ENCODE measurements at places on chromosomes 7 and 10. TPM values are rescaled to one million over a fixed set of nuclear protein-coding genes. Genes with fewer than 3 reads are reported as not detected.

Gene OPN4
- not detected for total RNA-seq

Gene LRRD1
- not detected for total RNA-seq

Gene ITPRIP
- 30.6 TPM for total RNA-seq

Gene AQP1
- 0.35 TPM for total RNA-seq

Gene VSTM4
- total RNA-seq: not detected

Gene CREB3L2
- 33.6 TPM for total RNA-seq

Gene SPDYE5
- not detected for total RNA-seq

Gene FFAR4
- not detected for total RNA-seq

Gene STOX1
- not detected for total RNA-seq

Gene NKX1-2
- not detected for total RNA-seq

Gene DDC
- total RNA-seq: not detected

Gene ZNF485
- 2.9 TPM for total RNA-seq

Gene ASZ1
- total RNA-seq: not detected

Gene NPC1L1
- total RNA-seq: not detected

Gene CALHM1
- not detected for total RNA-seq

Gene HTR5A
- not detected for total RNA-seq

Gene HOXA4
- not detected for total RNA-seq

Gene ZNF503
- total RNA-seq: 0.50 TPM

Gene KCNH2
- total RNA-seq: 5.6 TPM

Gene SLC18A3
- total RNA-seq: not detected

Gene TRPV5
- total RNA-seq: not detected

Gene OPALIN
- not detected for total RNA-seq

Gene PYROXD2
- 25.4 TPM for total RNA-seq

Gene CLDN3
- not detected for total RNA-seq

Gene CDK13
- 116 TPM for total RNA-seq

Gene MKI67
- 1.3 TPM for total RNA-seq

Gene VWA2
- not detected for total RNA-seq

Gene SP4
- 35.9 TPM for total RNA-seq

Measured in T-helper 17 cell (primary cell).